ENCODE measurements at places on chromosomes 13 and 19. TPM values are rescaled to one million over a fixed set of nuclear protein-coding genes. Genes with fewer than 3 reads are reported as not detected.

Gene ZMYM2
- 53.9 TPM for total RNA-seq

Gene TMEM86B
- 1.8 TPM for total RNA-seq

Gene SMAD9
- total RNA-seq = 3.4 TPM

Gene C19orf38
- 2.6 TPM for total RNA-seq

Gene CD79A
- 0.64 TPM for total RNA-seq

Gene ZNF8
- 4.8 TPM for total RNA-seq

Gene PSG3
- total RNA-seq = not detected

Gene LHB
- total RNA-seq = 1.2 TPM

Gene RABAC1
- total RNA-seq = 376 TPM

Gene SLC46A3
- total RNA-seq = 0.72 TPM

Gene PTH2
- not detected for total RNA-seq

Gene TMEM190
- total RNA-seq = not detected

Gene HSH2D
- not detected for total RNA-seq

Gene ZNF813
- 1.5 TPM for total RNA-seq

Gene PNMA8C
- not detected for total RNA-seq

Gene LGALS7
- not detected for total RNA-seq

Gene TUBB4A
- total RNA-seq = not detected

Gene PSPN
- total RNA-seq = 1.4 TPM

Gene KLHL1
- 0.91 TPM for total RNA-seq

Gene DNAAF3
- not detected for total RNA-seq

Gene CEACAM7
- not detected for total RNA-seq

Gene ZNF728
- total RNA-seq = not detected

Gene ZNF763
- 0.13 TPM for total RNA-seq

Gene ZNF439
- 9.3 TPM for total RNA-seq

Gene ARHGAP45
- total RNA-seq = 3.4 TPM

Gene SOHLH2
- 0.39 TPM for total RNA-seq

Gene ZNF441
- total RNA-seq = 2.1 TPM

Gene ZNF578
- total RNA-seq = 2.2 TPM

Gene POU4F1
- not detected for total RNA-seq

Gene PSG11
- not detected for total RNA-seq

Gene CDX2
- total RNA-seq = not detected

Gene CD22
- not detected for total RNA-seq

Gene PLPP2
- total RNA-seq = 14.2 TPM

Gene NLRP7
- not detected for total RNA-seq

Gene SRRM5
- not detected for total RNA-seq

Gene CPAMD8
- 0.91 TPM for total RNA-seq

Gene FPR1
- not detected for total RNA-seq

Gene TNNT1
- total RNA-seq = 20.3 TPM
